ENCODE measurements at places on chromosomes 11 and 22.

DNA sequence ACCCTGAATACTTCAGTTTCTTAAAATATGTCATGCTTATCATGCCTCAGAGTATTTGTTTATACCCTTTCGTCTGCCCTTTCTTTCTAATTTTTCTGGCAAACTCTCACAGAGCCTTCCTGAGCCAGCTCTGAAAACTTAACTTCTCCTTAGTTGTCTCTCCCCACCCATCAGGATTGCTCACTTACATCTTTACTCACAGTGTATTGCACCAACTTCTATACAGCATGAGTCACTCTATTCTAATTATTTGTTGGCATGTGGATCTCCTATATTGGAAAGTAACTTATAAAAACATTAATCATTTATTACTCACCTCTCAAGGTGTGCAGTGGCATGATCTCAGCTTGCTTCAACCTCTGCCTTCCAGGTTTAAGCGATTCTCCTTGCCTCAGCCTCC lies 114.9 kb downstream of the FANCF start:
- no peak for DNase-seq

DNA sequence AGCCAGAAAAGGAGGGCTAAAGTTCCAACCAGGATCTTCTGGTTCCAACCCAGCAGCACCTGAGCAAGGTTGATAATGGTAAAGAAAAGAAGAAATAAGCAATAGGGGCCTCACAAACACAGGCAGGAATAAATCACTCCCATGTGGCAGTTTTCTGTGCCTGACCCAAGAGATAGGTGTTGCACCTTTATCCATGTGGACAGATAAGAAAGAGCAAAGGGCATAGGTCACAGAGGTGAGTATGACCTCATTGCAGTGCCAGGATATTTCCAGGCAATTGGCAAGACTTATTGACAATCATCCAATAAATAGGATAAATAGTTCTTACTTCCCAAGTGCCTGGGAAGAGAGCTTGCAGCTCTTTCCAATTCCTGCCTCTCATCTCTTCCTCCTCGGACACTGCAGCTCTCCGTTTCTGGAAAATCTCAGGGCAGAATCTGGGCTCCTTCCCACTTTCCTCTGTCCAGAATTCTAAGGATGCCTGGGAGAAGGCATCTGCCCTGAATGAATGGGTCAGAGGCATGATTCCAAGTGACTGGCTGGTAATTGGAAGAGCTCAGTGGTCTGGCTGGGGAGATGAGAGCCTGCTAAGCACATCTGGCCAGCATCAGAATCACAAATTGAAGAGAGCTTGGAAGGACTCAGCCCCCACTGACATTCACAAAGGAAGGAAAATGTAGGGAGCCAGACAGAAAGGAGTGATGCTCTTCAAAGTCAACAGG lies 14.5 kb upstream of the LRRC55 start:
- DNase-seq: no peak

DNA sequence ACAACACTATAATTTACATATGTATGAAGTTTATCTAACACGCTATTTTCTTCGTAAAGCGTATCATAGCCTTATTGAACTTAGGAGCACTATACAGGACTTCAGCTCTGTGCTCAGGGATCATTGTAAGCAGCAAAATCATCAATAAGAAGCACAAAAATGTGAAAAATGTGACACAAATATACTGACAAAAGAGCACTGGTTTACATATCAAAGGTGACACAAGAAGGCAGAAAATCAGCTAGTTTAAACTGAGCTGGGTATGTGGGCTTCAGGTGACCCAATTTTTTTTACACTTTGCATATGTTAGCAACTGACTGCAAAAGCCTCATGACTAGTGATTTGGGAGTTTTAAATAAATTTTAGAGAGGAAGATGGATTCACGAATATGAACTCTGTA lies 215.2 kb upstream of the CHORDC1 start:
- no peak for DNase-seq

- peak; percentile 78 for DNase-seq
These were observed 36.3 kb downstream of the KCNQ1OT1 start for GRCh38 chr11:2663506-2663905.

- DNase-seq: no peak
These were observed 22.3 kb downstream of the ARHGAP42 start for GRCh38 chr11:100709233-100709957.

DNA sequence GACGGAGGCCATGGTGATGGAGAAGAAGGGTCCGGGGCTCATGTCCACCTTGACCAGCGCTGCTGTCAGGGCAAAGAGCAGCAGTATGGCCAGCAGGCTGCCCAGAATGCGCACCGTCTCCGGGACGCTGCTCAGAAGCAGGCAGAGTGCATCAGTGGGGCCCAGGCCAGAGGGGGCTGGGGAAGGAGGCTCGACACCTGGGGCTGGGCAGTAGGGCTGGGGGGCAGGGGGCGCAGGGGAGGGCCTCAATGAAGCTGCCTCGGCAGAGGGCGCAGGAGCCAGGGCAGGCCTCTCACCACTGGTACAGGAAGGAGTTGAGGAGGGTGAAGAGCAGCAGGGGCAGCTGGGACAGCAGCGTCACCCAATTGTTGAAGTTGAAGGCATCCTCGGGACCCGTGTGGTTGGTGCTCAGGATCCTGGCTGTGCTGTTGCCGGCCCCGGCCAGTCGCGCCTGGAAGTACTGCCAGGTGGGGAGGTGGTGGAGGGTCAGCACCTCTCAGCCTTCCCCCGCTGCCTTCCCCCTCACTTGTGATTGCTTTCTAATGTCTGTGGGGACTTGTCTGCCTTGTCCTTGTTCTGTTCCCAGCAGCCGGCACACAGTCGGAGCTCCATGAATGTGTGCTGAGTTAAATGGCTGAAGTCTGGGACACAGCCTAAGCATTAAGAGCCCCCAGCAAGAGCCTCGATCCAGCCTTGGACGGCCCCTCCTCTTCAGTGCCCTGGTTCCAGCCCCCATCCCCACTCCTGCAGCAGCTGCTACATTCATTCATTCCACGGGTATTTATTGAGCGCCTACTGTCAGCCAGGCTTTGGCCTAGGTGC lies 2.3 kb downstream of the SLC29A2 start:
- DNase-seq: no peak

DNA sequence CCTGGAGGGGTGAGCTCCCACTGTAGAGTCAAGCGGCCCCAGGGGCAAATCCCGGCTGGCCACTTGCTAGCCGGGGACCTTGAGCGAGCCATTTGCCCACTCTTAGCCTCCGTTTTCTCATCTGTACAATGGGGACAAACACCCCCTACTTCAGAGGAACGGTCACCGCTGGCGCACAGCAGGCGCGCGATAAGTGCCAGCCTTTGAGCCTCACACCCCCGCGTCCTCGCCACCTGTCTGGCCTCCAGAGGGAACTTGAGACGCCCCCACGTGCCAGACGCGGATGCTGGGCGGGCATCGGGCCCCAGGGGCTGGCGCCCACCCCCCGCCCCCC lies 72.6 kb upstream of the TCF20 start:
- DNase-seq: no peak

DNA sequence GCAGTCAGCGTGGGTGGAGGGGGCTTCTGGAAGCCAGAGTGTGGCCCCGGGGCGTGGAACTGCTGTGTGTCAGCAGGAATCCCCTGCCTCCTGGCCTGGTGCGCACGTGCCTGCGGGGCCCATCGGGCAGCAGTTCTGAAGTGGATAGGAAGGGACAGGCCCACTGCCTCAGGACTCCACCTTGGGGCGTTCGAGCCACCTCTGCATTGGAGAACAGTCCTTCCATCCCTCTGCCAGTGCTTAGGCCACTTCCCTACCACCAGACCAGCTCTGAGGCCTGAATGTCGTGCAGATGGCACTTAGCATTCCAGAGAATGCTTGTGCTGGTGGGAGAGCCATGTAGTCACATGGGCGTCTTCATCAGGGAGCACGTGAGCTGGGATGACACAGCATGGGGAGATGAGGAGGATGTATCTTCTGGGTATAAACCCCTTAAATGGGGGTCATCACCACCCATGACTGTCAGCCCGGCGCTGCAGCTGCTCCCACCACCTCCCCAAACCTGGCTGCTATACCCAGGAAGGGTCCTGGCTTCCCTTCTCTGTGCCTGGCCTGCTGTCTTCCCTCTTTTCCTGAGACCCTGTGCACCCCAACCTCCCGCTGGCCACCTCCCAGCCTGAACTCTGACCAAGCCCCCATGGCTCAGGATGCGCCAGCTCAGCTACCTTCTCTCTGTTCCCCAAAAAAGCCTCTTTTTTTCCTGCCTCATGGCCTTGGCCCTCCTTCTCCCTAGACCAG lies 9.7 kb downstream of the INCENP start:
- DNase-seq: no peak

DNA sequence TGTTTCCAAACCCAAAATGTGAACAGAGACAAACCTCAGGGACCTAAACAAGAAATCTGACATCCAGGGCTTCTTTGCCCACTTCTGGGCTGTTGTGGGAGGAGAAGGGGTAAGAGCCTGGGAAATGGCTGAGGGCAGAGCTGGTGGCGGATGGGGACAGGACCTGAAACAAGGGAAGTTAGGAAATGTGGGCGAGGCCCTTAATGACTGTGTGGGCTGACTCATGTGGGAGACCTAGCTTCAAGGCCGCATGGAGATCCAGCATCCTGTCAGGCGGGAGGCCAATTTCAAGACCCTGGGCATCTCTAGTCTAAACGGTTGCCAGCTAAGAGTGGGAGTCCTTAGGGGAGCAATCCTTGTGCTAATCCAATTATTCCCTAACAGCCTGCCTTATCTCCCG lies 2.1 kb upstream of the OAF start:
- no peak for DNase-seq

- no peak for DNase-seq
These were observed 39.4 kb upstream of the CFAP300 start for GRCh38 chr11:102007567-102008437.

DNA sequence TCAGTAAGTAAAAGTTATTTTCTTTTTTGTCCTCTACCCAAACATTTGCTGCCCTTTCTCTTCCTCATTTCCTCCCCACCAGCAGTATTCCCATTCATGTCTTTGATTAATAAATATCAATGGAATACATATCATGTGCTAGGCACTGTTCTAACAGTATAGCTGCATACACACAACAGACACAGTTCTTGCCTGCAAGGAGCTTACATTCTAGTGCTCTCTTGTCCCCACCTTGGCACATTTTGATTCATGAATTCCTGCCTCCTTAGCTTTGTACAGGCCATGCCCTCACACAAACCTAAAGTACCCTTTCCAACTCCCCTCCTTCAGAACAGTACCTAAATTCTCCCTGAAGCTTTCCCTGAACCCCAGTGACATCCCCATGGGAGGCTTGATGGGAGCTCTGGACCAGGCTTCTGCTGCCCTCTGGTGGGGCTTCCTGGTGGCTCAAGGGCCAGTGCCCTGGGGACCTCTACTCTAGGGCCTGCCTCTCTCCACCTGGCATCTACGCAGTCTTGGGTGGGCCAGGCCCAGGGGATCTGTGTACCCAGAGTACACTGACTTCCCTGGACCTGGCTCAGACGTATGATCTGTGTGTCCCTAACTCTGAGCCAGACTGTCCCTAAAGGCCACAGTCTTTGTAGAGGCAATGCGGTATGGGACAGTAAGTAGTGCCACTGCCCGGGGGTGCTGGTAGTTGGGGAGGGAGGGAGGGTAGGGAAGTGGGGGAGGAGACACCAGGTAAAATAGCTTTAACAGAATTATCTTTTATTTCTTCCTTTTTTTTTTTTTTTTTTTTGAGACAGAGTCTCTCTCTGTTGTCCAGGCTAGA lies 14.1 kb downstream of the RPS13 start:
- DNase-seq: no peak

GRCh38 chr11:2701230-2701629 lies 1.4 kb upstream of the KCNQ1OT1 start:
- DNase-seq: no peak

- DNase-seq: no peak
These were observed 94.8 kb upstream of the APOA1 start for GRCh38 chr11:116932181-116932580.
